ENCODE measurements at places on chromosomes 3 and 15. TPM values are rescaled to one million over a fixed set of nuclear protein-coding genes. Genes with fewer than 3 reads are reported as not detected.

DNA sequence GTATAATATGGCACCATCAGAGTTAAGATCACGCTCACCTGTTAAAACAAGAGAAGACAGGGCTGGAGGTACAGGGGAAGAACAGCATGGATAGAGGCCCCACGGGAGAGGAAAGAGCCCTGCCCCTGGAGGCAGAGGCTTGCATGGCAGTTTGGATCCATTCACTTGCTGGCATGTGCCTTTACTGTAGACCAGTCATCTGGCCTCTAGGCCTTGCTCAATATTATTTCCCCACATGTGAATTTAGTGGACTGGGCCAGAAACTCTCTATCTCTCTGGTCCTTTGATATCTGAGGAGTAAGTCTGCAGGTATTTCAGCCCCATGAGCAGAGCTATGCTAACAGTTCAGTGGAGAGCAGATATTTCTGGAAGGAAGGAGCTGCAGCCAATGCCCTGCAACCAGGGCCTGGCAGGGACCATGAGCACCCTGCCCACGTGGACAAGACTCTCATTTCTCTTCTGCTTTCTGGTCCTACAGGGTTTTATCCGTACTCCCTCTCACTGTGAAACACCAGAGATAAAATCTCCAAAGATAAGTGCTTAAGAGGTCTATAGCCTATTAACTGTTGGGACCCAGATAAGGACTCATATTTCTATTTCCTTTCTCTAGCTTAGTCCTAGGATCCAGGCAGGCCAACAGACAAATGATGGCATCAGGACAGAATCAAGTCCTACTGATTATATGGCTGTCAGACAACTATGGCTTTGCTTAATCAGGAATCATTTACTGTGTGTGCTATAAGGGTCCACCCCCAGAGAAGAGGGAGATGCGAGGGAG is 65.0 kb downstream of the CLDN11 start:
- no peak for DNase-seq

SENP8 gene
- 4.4 TPM for total RNA-seq

DNA sequence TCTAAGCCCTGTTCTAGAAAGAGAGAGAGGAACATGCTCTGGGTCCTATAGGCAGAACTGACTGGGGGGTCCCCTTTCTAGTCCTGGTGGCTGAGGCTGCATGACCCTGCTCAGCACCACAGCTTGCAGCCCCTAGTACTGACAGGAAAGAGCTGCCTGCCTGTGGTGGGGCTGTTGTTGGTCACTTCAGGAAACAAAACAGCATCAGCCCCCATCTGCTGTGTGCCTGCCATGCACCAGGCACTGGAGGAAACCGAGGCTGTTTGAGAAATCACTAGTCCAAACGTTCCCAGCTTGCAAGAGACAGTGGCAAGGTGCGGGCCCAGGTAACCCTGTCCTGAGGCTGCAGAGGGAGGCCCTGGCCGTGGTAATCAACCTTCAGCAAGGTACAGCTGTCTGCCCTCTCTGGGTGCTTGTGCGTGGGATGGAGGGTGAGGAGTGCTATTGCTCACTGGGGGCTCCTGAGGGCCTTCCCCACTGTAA is 90.6 kb downstream of the IQSEC1 start:
- DNase-seq, result no peak

NANOGP8 gene
- total RNA-seq, result 1.3 TPM

NEK4 gene
- total RNA-seq, result 32.4 TPM

DNA sequence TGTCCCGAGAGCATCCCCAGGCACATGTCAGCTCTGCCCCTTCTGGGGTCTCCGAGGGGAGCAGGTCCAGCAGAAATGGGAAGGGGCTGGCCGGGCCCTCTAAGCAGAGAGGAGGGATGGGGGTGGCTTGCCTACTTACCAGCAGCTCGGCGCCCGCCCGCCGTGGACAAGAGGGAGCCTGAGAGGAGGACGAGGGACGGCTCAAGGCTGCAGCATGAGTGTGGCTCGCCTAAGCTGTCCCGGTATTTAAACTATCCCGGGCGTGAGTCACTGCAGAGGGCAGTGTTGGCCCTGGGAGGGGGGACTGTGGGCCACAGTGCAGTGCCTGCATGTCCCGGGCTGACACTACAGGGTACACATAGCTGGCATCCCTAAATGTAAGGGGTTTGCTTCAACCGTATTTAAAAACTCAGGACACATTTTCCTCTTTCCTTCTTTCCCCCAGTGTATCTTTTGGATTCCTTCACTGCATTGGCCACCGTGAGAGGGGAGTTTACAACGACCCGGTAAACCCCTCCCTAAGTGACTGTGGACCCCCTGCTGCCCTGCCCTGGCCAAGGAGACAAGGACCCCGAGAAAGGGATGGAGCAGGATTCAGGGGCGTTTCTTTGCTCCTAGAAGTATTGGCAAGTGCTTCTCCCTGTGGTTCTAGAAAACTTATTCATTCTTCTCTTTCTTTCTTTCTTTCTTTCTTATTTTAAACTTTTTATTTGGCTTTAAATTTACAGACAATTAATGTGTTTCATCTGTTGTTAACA is at the start of gene LRRC15:
Gene LRRC15 (minus strand): TSS at position 222 of the 758 bp plus-strand sequence. CDS start 8,700 bp downstream, outside the sequence.
- DNase-seq, result no peak

SCAMP5 gene
- total RNA-seq, result 4.5 TPM

RASA2 gene
- 22.0 TPM for total RNA-seq

DNA sequence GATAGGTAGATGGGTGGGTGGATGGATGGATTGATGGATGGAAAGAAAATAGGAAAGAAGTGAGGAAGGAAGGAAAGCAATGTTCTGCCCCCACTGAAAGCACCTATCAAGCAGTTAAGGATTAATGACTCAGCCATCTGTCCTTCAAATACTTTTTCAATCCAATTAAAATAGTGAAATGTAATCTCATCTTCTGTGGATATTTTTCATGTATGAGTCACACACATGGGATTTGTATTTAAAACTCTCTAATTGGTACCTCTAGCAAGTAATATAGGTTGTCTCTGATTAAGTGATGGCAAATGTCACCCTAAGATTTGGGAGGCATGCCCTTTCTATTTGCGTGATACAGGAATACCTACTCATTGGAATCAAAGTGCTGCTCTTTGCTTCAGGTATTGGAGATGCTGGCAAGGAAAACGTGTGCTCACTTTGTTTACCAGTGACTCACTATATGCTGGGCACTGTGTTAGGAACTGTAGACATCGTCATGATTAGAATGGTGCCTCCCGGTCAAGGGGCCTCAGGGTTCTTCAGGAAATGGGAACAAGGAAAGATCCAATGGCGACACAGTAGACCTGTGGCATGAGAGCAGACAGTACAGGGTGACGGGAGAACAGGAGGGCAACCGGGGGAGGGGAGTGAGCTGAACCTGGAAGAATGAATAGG is 230.1 kb downstream of the CLSTN2 start:
- DNase-seq, result no peak

MUC20 gene
- 2.7 TPM for total RNA-seq

DNA sequence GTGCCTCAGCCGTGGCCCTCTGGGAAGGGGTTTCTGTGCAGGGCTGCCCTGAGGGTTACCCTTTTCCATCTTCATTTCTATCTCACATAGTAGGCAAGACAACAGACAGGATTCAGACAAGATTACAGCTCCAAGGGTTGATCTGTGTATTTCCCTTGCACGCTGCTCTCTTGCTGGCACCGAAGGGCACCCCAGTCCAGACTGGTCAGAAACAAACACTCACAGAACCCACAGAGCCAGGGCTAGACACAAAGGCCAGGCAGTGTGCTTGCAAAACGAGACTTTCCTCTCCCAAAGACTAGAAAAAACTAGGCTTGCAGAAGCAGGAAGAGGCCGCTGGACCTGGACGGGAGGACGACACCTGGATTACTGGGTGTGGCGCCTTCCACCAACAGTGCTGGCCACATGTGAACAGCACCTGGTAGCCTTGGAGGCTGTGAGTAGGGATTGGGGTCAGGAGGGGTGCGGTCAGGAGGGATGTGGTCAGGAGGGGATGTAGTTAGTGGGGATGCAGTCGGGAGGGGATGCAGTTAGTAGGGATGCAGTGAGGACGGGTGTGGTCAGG is 96.8 kb downstream of the BDH1 start:
- no peak for DNase-seq

STARD5 gene
- total RNA-seq, result 9.5 TPM

BFSP2 gene
- total RNA-seq, result not detected

- DNase-seq, result no peak
These were observed 40.0 kb upstream of the TEX9 start for GRCh38 chr15:56325186-56325585.

DNA sequence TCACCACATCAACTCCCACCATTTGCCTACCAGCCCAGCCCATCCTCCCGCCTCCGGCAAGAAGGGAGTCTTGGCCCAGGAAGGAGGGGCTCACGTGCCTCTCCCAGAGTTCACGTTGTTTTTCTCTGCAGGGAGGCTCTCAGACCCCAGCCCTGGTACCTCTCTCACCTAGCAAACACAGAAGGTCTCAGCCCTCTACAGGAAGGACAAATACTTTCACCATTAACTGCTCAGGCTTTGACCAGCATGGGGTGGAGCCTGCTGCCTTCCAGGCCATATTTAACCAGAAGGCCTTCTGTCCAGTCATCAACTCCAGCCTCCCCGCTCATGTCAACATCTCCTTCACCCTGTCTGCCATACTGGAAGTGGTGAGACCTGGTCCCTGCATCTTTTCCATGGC is 19.0 kb upstream of the HTR3E start:
- DNase-seq, result no peak

DNA sequence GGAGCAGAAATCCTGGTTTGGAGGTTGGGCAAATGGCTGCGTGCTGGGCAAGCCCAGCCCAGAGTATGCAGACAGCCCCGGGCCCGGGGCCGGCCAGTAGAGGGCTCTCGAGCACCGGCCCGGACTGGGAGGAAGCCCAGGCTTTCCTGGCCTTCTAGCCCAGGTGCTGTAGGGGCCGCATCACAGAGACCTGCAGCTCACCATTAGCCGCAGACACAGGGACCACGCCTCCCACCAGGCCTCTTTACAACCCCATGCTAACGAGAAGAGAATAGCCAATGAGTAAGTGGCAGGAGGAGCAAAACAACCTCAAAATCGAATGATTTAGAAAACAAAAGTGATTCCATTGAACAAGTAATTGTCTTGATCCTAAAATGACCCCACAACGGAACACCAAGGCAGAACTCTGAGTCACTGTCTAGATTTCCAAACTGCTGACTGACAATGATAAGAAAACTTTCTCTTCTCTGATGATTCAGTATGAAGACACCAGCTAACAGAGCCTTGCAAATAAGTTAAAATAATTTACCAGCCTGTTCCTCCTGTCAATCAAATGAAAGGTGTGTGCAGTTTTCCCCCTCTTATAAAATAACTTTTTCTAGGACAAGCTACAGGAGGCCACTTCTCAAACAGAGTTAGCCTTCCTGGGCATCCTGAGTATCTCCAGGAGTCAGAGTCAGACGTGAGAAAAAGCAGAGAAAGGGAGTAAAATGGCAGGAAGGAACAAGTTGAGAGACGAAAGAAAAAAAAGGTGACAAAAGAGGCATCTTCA is 102.2 kb downstream of the DGKG start:
- DNase-seq, result peak; percentile 36

GADL1 gene
- total RNA-seq, result not detected

SERINC4 gene
- total RNA-seq, result not detected

- DNase-seq, result no peak
These were observed 71.9 kb upstream of the THSD4 start for GRCh38 chr15:71043373-71043772.

DNA sequence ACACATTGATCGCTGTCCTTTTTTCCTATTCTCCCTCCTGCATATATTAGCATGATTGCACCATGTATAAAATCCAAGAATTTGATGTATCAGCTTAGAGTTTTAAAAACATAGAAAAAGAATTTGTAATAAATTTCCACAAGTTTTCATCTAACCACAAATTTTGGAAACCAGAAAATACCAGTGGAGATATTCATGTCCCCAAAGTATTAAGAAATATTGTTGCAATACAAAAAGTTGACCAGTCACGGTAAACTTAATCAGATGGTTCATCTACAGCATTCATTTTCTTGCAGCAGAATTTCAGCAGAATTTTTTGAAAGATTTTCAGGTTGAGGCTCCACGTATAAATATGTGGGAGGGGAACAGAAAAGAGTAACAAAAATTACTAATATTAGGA is 500.9 kb upstream of the MDFIC2 start:
- DNase-seq, result no peak

DNA sequence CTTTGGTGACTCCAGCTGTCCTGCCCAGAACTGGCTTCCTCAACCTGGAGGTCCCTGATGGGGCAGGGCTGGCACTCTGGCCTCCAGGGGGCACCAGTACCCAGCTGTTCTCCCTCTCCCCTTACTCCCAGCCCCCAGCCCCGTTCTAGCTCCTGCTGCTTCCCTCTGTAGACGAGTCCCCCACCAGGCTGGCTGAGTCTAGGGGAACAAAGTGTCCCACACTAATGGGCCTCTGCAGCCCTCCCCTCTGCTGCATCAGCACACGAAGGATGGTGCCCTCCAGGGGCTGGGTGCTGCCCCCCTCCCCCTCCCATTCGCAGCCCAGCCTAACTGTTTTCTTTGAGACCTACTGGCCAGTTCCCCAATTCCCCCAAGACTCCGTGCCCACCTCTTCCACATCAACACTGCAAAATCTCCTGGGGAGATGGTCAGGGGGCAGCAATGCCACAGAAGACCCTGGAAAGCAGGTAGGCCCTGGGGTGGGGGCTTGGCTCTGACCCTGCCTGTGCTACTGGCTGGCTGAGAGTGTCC is 4.2 kb downstream of the RHCG start:
- DNase-seq, result no peak
